Right forelimb (tissue), 1 donor: ENCODE measurements at places on chromosomes 5 and 9.
A peak's percentile ranks its signal among the peaks of the same experiment; 100 is the strongest.

DNA sequence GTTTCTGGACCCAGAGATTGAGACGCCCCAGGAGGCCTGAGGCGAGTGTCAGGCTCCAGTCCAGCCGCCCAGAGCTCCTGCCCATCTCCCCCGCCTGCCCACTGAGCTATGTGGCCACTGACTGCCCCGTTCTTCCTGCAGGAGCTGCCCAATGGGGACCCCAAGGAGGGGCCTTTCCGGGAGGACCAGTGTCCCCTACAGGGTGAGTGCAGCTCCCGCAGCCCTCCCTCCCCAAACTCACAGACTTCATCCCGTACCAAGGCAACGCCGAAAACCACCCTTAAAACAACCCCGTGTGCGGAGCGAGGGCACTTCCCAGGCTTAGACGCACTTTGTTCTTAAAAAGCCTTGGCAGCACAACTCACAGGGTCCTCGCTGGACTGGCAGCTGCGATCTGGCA lies 23.4 kb downstream of the NKD2 start:
- DNase-seq: no peak

- DNase-seq: no peak
Measured at GRCh38 chr5:58046371-58046770, 413.5 kb downstream of the PLK2 start.

DNA sequence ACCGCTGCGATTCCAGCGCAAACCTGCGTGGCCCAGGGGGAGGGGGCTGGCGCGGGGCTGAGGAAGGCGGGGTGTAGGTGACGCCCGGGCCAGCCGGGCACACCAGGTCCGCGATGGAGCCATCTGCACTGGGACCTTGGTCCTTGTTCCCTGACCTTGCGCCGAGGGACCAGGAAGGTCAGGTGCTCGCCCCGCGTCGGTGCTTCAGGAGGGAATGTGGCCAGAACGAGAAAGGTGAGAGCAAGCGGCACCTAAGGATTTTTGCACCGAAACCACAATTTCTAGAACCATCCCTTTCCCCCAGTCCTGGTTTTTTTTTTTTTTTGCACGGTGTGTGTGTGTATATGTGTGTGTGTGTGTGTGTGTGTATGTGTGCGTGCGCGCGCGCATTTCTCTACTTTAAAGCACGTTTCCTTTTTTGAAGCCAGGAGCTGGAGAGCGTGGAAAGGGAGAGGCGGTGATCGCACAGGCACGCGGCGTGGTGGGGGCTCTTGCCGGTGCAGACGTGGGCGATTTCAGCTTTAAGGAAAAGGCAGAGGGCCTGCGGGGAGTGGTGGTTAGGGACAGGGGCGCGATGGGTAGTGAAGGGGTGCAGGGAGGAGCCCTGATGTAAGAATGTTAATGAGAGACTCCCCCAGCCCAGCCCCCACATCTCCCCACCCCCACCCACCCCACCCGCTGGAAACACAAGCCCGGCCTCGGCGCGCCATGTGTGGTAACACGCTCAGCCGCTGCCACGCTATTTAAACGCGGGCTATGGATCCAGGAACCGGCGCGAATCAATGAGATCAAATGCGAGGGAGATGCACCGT lies at the start of gene NPR3:
Gene NPR3 (plus strand): TSS at position 772 of the 812 bp plus-strand sequence. CDS start 456 bp downstream, outside the sequence.
- peak; percentile 60 for DNase-seq

GRCh38 chr9:20014168-20014567 lies 225.3 kb upstream of the SLC24A2 start:
- no peak for DNase-seq

DNA sequence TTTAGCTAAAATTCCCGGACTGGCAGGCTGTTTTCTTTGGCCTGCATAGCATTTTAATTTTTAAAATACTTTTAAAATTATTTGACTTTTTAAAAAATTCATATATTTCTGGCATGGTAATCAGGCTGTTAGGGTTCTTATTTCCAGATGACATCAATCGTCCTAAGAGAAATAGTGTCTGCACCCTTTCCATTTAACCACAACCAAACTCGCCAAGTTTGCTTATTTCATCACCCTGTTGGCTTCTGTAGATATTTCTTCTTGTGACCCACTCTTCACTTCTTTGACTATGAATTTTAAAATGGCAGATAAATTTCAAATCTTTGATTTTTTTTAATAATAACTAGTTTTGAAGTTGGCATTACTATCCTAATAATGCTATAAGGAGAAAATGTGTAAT lies 675.7 kb upstream of the FTMT start:
- no peak for DNase-seq

GRCh38 chr5:133969654-133970324 lies 1.4 kb upstream of the C5orf15 start:
- DNase-seq: no peak
